Mononuclear cell (primary cell): ENCODE measurements at places on chromosomes 5 and 9. TPM values are rescaled to one million over a fixed set of nuclear protein-coding genes. Genes with fewer than 3 reads are reported as not detected.

Gene ARID3C
- total RNA-seq: not detected

Gene ZNF474
- 0.10 TPM for total RNA-seq

Gene CSF1R
- 5.2 TPM for total RNA-seq

Gene MBLAC2
- 2.9 TPM for total RNA-seq

Gene PRR16
- 0.63 TPM for total RNA-seq

Gene IGFBPL1
- not detected for total RNA-seq

Gene MYO10
- 1.0 TPM for total RNA-seq

Gene AHRR
- total RNA-seq: 0.31 TPM

Gene CCL21
- total RNA-seq: not detected

Gene ACTBL2
- not detected for total RNA-seq

Gene BAG1
- total RNA-seq: 54.4 TPM

Gene NAIP
- 18.8 TPM for total RNA-seq

Gene PLPPR1
- not detected for total RNA-seq

Gene SLC36A2
- not detected for total RNA-seq

Gene P4HA2
- 0.31 TPM for total RNA-seq

Gene ANKRD18B
- 1.2 TPM for total RNA-seq

Gene MRPL36
- total RNA-seq: 13.2 TPM

Gene HTR4
- not detected for total RNA-seq

Gene SMIM33
- total RNA-seq: not detected

Gene PCDHA12
- not detected for total RNA-seq

Gene RAB3C
- under 0.01 TPM for total RNA-seq

Gene PCDHGA9
- 0.42 TPM for total RNA-seq

Gene PCDHB9
- total RNA-seq: 0.31 TPM

Gene POLR3G
- 1.0 TPM for total RNA-seq

Gene OGN
- total RNA-seq: 0.21 TPM

Gene FSTL4
- 0.52 TPM for total RNA-seq
